ENCODE measurements at places on chromosomes 5 and 9.

DNA sequence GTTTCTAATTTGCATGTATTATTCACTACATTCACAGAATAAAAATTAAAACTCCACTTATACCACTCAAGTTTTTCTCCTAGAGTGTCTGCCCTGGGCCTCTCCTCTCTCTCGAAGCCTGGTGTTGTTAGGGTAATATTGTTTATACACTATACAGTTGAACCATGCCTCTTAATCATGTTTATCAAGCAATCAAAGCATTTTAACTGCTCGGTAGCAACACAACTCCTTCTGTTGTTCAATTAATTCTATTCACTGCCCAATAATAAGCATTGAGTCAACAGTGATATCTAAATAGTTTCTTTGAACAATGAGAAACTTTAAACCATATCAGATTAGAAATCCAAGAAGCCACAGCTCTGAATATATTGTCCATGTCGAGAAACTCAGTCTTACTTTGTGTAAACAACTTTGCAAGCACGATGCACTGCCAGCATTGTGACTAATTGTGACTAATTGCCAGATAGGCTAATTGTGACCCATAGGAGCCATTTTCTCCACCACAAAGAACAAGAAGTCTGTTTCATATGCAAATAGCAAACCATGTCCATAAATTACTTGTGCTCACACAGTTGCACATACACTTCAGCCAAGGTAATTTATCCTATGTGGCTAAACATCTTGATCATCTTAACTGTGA lies at the start of gene DNAH5:
DNAH5 (minus strand) TSS at position 129 of the 640 bp plus-strand sequence. CDS start 250 bp downstream, outside the sequence.
- no peaks in the 10 kb centered on the region for H3K36me3 ChIP-seq
- no peak within 1 kb of the TSS for H3K27ac ChIP-seq
- no peaks in the 10 kb centered on the region for H3K4me1 ChIP-seq
- no peak within 1 kb of the TSS for H3K4me3 ChIP-seq

- no peaks in the 10 kb centered on the region for H3K36me3 ChIP-seq
- no peaks in the 10 kb centered on the region for H3K4me1 ChIP-seq
- no peak overlapping the region for H3K4me3 ChIP-seq
Observed at GRCh38 chr9:27792971-27793689, 219.8 kb upstream of the C9orf72 start.

DNA sequence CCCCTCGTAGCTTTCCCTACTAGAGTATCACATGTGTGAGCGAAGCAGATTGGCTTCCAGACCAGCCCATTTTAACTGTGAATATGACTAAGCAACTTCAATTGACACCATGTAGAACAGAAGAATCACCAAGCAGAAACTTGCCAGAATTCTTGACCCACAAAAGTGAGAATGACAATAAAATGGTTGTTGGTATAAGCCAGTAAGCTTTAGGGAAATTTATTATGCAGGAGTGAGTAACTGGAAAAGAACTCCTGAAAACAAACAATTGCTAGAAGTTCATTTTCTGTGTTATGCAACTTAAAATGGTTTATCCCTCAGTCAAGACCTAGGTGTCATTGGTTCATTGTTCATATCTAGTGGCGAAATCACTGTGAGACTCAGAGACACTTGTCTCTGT lies 303.1 kb downstream of the DMRT2 start:
- H3K27me3 ChIP-seq = peaks cover 14% of the 10 kb centered on the region
- H3K36me3 ChIP-seq = no peaks in the 10 kb centered on the region
- no peak overlapping the region for H3K4me3 ChIP-seq
- H3K4me1 ChIP-seq = no peaks in the 10 kb centered on the region
- no peak overlapping the region for H3K27ac ChIP-seq

DNA sequence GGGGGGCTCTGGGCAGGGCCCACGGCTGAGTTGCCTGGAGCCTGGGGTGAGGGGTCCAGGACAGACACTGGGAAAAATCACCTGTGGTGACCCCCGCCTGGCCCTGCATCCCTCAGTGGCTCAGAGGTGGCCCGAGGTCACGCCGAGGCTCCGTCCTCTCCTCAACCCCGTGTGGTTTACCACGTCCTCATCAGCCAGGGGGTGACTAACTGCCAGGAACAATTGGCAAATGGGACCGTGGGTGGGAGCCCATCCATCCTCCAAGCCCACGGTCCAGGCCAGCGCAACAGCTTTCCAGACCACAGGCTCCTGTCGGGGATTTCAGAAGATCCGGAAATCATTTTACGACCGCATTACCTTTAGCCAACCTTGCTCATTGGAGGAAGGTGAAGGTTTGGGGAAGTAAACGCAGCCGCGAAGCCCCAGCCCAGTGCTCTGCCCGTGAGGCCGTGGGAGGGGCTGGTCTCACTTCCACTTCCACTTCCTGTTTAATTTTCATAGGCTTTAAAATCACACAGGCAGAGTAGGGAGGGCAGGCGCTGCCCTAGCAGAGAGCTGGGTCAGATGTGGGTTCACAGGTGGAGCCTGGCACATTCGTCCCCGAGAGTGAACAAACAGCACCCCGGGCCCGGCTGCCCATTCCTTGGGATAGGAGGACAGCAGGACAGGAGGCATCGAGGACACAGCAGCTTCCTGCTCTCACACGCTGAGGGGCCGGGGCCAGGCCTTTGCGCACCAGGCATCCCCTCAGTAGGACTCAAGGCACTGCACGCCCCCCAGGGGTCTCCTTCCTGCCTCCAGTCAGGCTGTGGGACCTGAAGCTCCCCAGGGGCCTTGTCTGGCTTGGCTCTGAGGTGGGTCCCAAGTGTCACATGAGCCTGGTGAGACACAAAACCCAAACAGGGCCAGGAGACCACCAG lies 19.8 kb upstream of the SLC9A3 start:
- peaks cover 7% of the 10 kb centered on the region for H3K4me1 ChIP-seq
- peak overlapping the region; percentile 76 for H3K4me3 ChIP-seq
- H3K27ac ChIP-seq = peak overlapping the region; percentile 39
- H3K36me3 ChIP-seq = no peaks in the 10 kb centered on the region

GRCh38 chr5:159103086-159103485 lies 3.4 kb upstream of the EBF1 start:
- DNase-seq = no peak
- peaks cover 70% of the 10 kb centered on the region for H3K27me3 ChIP-seq
- H3K4me3 ChIP-seq = no peak overlapping the region
- peaks cover 37% of the 10 kb centered on the region for H3K4me1 ChIP-seq
- H3K27ac ChIP-seq = no peak overlapping the region
